ENCODE measurements at places on chromosomes 12 and 14.

DNA sequence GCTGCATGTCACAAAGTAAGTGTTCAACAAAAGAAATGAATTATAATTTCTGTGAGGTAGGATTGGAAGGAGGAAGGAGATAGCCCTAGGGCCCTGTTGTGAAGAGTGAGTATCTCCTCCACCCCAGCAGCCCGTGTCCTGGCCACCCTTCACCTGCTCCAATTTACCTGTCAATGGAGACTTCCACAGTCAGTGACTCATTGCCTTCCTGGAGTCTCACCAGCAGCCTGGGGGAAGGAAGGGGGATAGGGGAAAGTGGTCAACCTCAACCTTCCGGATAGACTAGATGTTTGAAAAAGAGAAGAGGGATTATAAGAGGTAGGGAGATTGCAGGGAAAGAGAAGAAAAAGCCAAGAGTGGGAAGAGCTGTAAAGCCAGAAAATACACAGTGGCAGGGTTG is 9.2 kb downstream of the STAT2 start:
- no peak for DNase-seq

- DNase-seq, result no peak
Measured at GRCh38 chr14:58368956-58369355, 26.8 kb upstream of the TOMM20L start.

DNA sequence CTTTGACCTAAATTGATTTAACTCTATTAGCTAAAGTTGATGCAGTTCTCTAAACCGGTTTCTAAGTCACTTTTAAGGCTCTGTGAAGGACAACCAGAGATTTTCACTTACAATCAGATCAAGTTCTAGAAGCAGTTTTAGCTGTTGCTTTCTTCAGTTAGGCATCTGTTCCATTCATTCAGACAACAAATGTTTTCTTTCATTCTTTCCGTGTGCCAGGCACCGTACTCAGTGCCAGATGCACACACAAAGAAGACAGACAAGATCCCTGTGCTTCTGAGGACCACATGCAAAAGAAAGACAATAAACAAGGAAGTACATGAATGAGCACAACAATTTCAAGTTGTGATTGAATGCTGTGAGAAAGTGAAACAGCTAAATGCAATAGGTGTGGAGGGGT is 11.1 kb upstream of the EGLN3 start:
- no peak for DNase-seq

- no peak for DNase-seq
Measured at GRCh38 chr12:31517994-31518393, 72.9 kb downstream of the DENND5B start.

DNA sequence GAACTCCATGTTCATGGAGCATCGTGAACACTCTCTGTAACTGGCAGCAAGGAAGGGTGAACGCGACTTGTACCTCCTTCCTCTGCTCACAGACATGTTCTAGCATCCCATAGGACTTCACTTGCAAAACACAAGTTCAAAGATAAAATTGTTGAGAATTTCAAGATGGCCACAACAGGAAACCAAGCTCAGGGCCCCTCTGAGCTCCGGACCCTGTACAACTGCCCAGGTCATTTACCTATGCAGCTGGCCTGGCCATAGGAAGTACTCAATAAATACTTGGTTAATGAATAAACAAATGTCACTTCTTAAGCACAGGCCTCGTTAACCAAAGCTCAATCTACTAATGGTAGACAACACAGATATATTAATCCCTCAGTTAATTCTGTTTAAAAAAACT is 11.7 kb upstream of the PPP4R4 start:
- DNase-seq, result no peak
